NCI-H2081 treated with DMSO at 0.1 percent for 48 hours (cell line): ENCODE measurements at places on chromosomes 16 and 17.

DNA sequence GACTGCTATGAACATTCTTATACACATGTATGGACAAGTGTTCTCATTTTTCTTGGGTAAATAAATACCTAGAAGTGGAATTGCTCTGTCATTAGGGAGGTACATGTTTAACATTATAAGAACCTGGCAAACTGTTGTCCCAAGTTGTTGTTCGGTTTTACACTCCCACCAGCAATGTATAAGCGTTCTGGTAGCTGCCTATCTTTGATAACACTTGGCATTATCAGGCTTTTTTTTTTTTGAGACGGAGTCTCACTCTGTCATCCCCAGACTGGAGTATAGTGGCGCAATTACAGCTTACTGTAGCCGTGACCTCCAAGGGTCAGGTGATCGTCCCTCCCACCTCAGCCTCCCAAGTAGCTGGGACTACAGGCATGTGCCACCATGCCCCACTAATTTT, 16.3 kb downstream of the ATAD5 start:
- no peak for DNase-seq

DNA sequence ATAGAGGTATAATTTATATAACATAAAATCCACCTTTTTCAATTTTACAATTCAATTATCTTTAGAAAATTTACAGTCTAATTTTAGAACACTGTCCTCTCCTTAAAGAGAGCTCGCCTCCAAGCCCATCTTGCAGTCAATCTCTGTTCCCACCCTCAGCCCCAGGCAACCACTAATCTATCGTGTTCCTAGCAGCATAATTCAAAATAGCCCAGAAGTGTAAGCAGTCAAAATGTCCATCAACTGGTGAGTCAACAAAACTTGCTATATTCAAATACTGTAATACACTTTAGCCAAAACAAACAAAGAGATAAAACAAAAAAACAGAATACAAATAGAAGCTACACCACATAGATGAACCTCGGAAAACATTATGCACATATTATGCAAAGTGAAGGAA, 1006.8 kb upstream of the EEF2KMT start:
- DNase-seq: no peak

GRCh38 chr16:59148056-59148768, 414.1 kb upstream of the GOT2 start:
- DNase-seq: no peak

DNA sequence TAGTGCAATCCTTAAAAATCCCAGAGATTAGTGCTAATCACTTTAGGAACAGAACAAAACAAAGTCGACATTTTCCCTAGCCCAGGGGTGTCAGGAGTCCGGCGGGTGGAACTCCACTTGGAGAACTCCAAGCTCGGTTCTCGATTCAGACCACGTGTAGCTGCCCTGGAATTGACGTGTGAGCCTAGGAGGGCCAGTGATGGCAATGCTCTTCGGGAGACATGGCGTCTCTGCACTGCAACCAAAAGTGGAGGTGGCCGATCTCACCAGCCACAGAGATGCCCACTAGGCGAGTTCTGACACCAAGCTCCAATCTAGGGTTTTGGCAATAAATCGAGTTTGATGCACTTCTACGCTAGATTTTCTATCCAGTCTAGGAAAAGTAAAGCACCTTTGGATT, 17.6 kb downstream of the MAP1LC3B start:
- no peak for DNase-seq

GRCh38 chr16:28873543-28874201, 4.6 kb upstream of the ATP2A1 start:
- DNase-seq: no peak

GRCh38 chr16:57084257-57084770, 8.1 kb upstream of the CPNE2 start:
- DNase-seq: no peak

DNA sequence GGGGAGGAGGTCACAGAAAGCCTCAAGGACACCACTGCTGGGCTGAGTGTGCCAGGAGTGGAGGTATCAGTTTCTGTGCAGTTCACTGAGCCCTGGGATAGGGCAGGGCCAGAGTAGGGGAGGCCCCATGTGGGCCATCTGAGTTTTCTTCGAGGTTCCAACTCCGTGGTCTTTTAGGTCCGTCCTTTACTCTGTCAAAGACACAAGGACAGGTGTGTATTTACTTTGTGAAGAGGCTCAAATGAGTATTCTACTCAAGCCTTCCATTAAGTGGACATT, 59.5 kb downstream of the USP22 start:
- no peak for DNase-seq

DNA sequence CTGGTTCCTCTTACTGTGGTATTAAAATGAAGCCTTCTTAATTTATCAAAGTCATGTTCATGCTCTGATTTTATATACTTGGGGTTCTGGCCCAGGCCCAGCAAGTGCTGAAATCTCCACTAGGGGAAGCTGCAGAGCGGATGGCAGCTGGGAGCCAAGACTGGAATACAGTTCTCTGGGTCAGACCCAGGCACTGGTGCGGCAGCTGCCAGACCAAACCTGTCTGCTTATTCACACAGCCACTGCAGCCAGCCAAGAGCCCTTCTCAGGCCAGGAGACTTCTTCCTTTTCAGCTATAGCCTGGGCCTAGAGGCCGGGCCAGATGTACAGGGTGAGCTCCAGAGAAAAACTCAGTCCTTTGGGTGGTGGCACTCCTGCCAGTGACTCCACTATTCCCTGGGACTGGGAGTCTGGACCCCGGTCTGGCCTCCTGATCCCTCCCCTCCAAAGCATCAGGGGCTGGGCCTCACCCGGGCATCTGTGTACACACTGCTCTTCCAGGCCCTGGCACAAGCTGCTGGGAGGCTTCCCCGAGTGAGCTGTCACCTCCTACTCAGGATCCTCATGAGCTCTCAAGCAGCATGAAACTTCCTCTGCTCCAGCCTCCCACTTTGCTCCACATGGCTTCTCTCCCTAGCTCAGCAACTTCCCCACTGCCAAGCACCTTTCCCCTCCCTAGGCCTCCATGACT, 24.4 kb downstream of the ATP6V0D1 start:
- DNase-seq: no peak
